Activated CD4-positive, alpha-beta T cell treated with anti-CD3 and anti-CD28 coated beads, Interleukin-2, amount 10 ng/mL, durations not matched to agents 7 days and 5 days (primary cell): ENCODE measurements at places on chromosomes 5 and 9. TPM values are rescaled to one million over a fixed set of nuclear protein-coding genes. Genes with fewer than 3 reads are reported as not detected.

DNA sequence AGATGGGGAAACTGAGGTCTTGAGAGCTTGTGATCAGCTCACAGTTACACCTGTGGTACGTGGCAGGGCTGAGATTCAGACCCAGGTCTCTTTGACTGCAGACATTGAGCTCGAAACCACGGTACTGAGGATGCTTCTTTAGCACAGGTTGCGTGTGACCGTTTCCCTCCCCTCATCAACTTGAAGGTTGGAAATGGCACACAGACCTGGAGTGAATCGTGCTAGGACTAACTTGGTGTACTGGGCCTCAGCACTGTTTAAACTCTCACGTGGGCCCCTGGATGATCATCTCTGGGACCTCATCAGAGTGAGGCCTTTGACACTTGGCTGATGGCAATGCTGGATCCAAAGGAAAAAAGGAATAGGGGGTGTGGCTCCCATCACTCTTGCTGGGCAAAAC lies 106.0 kb downstream of the MVB12B start:
- H3K27ac ChIP-seq: no peak overlapping the region
- no peak overlapping the region for H3K4me3 ChIP-seq
- no peaks in the 10 kb centered on the region for H3K4me1 ChIP-seq

DNA sequence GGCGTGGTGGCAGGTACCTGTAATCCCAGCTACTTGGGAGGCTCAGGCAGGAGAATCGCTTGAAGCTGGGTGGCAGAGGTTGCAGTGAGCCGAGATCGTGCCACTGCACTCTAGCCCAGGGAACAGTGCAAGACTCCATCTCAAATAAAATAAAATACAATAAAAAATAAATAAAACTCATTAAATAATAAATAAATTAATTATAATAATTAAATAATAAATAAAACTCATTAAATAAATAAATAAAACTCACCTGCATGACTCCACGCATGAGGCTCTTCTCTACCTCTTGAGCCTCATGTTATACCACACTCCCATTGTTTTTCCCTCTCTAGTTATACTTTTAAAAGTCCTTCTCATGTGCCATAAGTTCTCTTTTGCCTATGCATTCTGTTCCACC lies 995.4 kb downstream of the MAT2B start:
- H3K27ac ChIP-seq: no peak overlapping the region
- no peaks in the 10 kb centered on the region for H3K4me1 ChIP-seq
- no peaks in the 10 kb centered on the region for H3K36me3 ChIP-seq

DNA sequence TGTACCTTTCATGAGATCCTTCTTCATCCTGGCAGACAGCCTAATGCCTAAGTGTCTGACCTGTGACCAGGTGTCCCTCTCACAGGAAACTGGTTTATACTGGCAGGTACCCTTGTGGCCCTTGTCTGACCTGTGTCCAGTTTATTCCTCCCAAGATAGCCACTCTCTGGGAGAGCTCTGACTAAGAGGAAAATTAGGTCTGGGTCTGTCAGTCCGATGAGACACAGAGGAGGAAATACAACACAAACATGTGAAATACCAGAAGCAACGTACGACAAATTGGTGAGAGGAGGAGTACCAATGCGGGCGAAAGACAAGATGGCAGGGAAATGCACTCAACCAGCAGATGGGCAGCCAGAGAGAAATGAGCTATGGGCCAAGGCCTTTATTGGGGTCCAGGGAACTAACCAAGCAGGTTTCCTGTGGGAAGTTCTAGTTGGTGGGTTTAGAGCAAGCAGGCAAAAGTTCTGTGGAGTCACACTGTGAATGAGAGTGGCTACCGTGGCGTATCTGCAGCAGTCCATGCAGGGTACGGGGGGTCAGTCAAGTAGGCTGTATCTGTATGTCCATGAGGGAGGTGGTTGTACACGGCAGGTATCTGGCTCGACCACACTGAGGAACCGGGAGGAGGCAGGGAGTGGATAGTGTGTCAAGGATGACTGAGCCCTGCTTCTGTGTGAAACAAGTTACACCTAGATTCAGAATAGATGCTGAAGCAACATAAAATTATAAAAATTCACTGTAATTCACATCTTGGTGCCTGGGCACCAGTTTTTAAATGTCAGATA lies 109.0 kb downstream of the MLLT3 start:
- peak overlapping the region; percentile 79 for H3K27ac ChIP-seq
- H3K4me1 ChIP-seq: peaks cover 81% of the 10 kb centered on the region
- no peaks in the 10 kb centered on the region for H3K27me3 ChIP-seq
- peaks cover 54% of the 10 kb centered on the region for H3K36me3 ChIP-seq

DNA sequence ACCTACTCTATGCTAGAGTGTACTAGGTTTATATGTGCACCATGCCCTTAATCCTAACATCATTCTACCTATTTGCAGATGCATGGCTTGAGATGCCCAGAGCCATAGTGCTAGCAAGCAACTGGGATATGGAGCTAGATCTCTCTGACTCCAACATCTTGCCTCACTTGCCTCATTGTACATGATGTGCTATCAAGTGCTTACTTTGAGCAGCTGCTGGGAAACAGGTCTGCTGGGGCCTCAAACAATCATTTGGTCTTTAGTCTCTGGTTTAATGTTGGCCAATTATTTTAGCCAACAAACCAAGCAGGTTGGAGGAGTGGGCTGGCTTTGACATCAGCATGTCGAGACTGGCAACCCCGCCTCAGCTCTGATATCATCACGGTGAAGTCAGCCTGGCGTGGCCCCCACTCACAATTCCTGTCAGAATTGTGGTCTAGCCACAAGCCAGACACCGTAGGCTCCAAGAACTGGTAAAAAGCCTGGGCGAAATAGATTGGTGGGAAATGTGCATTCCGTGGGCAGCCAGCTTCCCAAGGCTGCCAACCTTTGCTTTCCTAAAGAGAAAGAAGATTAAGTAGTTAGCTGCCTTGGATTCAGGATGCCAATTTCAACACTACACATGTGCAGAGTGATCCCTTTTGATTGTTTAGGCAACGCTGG lies 21.1 kb upstream of the GAS1 start:
- no peak for DNase-seq
- peaks cover 2% of the 10 kb centered on the region for H3K27me3 ChIP-seq
- H3K4me1 ChIP-seq: no peaks in the 10 kb centered on the region
- H3K27ac ChIP-seq: no peak overlapping the region
- H3K4me3 ChIP-seq: no peak overlapping the region
- no peaks in the 10 kb centered on the region for H3K36me3 ChIP-seq

- H3K4me3 ChIP-seq: no peak overlapping the region
- DNase-seq: no peak
- no peaks in the 10 kb centered on the region for H3K27me3 ChIP-seq
- no peak overlapping the region for H3K27ac ChIP-seq
- no peaks in the 10 kb centered on the region for H3K4me1 ChIP-seq
- H3K36me3 ChIP-seq: no peaks in the 10 kb centered on the region
These were observed 106.8 kb upstream of the SARDH start for GRCh38 chr9:133844881-133845410.

GRCh38 chr9:73022353-73022752 lies 69.5 kb upstream of the ALDH1A1 start:
- no peak overlapping the region for H3K27ac ChIP-seq
- H3K4me1 ChIP-seq: peaks cover 9% of the 10 kb centered on the region
- H3K27me3 ChIP-seq: peaks cover 7% of the 10 kb centered on the region
- no peak overlapping the region for H3K4me3 ChIP-seq

GRCh38 chr9:112080831-112081542 lies 94.1 kb downstream of the SUSD1 start:
- no peak for DNase-seq
- peaks cover 2% of the 10 kb centered on the region for H3K36me3 ChIP-seq
- H3K4me3 ChIP-seq: no peak overlapping the region

GRCh38 chr9:10045598-10045997 lies 567.2 kb downstream of the PTPRD start:
- no peak overlapping the region for H3K27ac ChIP-seq
- no peak overlapping the region for H3K4me3 ChIP-seq
- no peaks in the 10 kb centered on the region for H3K4me1 ChIP-seq
- no peaks in the 10 kb centered on the region for H3K36me3 ChIP-seq
- no peaks in the 10 kb centered on the region for H3K27me3 ChIP-seq

DNA sequence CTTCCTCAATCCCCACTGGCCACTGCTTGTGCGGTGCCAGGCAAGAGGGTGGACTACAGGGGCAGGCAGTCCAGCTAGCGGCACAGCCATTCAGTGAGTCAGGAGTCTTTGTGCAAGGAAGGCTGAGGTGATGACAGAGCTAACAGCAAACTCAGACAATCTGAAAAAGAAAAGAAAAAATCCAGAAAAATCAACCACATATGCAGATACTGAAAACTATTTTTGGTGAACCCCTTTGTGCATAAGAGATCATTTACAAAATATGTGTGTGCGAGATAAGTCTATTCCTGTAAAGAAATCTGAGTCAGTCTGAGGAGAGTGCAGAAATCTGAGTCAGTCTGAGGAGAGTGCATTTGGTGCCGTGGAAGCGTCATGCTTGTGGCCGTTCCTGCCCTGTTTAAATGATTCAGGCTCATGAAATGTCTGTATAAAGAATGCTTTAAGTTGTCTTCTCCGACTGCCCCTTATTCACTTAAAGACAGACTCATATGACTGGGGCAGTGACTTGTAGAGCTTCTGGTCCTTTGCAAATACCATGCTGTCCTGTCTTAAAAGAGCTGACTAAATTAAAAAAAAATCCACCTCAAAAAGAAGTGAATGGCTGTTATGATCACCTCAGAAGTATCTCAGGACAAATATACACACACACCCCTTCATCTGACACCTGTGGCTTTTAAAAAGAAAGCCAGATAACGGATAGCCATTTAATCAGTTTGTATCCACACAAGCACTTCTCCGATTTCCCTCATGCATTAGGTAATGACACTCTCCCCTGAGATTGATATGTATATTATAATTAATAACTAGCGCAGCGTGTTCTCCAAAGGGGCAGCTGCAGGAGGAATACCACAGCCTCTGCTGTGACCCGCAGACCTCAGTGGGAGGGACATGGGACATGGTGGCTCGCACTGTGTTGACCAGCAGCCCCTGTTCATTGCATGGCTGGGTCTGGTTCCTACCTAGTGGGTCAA lies 47.3 kb downstream of the TRIO start:
- H3K4me1 ChIP-seq: no peaks in the 10 kb centered on the region
- H3K4me3 ChIP-seq: no peak overlapping the region
- H3K27ac ChIP-seq: no peak overlapping the region
- H3K27me3 ChIP-seq: peaks cover 15% of the 10 kb centered on the region

GRCh38 chr5:1538276-1538675 lies 14.5 kb upstream of the LPCAT1 start:
- peaks cover 12% of the 10 kb centered on the region for H3K27me3 ChIP-seq
- no peak overlapping the region for H3K27ac ChIP-seq
- H3K4me1 ChIP-seq: peaks cover 25% of the 10 kb centered on the region
- DNase-seq: no peak

GRCh38 chr5:168328814-168329213 lies 37.4 kb downstream of the WWC1 start:
- H3K27me3 ChIP-seq: peaks cover 29% of the 10 kb centered on the region
- H3K36me3 ChIP-seq: no peaks in the 10 kb centered on the region
- no peaks in the 10 kb centered on the region for H3K4me1 ChIP-seq
- H3K4me3 ChIP-seq: no peak overlapping the region
- H3K27ac ChIP-seq: no peak overlapping the region

GRCh38 chr5:14146725-14147124 lies 3.6 kb downstream of the TRIO start:
- DNase-seq: no peak
- H3K36me3 ChIP-seq: no peaks in the 10 kb centered on the region
- peaks cover 51% of the 10 kb centered on the region for H3K27me3 ChIP-seq
- no peak overlapping the region for H3K4me3 ChIP-seq
- peaks cover 10% of the 10 kb centered on the region for H3K4me1 ChIP-seq
- H3K27ac ChIP-seq: no peak overlapping the region

DNA sequence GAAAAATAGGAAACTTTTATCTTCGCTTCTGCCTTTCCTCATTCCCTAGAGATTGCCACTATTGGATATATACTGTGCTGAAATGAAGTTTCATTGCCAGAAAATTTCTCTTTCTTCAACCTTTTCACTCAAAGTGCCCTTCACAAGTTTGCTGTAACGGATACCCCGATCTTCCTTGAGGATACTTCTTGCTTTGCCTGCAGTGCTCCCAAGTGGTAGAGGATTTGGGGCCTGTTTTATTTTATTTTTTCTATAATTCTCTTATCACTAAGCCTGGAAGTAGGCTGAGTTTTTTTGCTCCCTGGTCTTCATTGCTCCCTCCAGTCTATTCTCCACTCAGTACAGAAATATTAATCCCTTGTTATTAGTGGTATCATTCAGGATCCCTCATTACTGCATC lies 481.4 kb upstream of the CDH18 start:
- DNase-seq: no peak
- no peak overlapping the region for H3K4me3 ChIP-seq
- no peaks in the 10 kb centered on the region for H3K36me3 ChIP-seq
- no peak overlapping the region for H3K27ac ChIP-seq
- no peaks in the 10 kb centered on the region for H3K27me3 ChIP-seq

DNA sequence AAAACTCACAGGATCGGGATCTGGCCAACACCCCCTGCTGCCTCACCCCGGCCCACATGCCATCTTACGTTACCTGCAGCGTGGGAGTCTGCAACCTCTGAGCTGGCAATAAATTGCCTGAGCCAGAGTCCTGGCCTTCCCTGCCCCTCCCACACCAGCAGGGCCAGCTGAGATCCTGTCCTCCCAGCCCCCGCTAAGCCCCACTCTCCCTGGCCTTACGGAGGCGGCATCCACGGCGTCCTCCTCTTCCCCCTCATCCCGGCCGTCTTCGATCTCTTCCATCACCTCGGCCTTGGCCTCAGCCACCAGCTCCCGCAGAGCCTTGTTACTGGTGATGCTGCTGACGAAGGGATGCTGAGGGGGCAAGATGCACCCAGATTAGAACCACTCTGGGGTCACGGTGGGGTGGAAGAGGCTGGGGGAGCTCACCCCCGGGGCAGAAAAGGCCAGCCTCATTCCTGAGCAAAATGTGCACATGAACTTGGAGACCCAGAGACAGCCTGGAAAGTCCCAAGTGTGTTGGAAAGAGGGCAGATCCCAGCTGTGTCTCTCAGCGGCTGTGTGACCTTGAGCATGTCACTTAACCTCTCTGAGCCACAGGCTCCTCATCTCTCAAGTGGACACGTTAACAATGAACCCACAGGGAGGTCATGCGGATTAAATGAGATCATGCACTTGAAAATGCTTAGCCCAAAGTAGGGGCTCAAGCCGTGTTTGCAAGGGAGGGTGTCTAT lies 89.9 kb upstream of the FBXW11 start:
- H3K27me3 ChIP-seq: no peaks in the 10 kb centered on the region
- H3K36me3 ChIP-seq: peaks cover 65% of the 10 kb centered on the region
- peaks cover 11% of the 10 kb centered on the region for H3K4me1 ChIP-seq
- no peak overlapping the region for H3K4me3 ChIP-seq
- H3K27ac ChIP-seq: peak overlapping the region; percentile 60

- H3K27me3 ChIP-seq: no peaks in the 10 kb centered on the region
- H3K4me3 ChIP-seq: no peak overlapping the region
- H3K4me1 ChIP-seq: no peaks in the 10 kb centered on the region
- peaks cover 16% of the 10 kb centered on the region for H3K36me3 ChIP-seq
These were observed 36.2 kb downstream of the SLC36A1 start for GRCh38 chr5:151483647-151484046.

- peak; percentile 26 for DNase-seq
- H3K4me1 ChIP-seq: no peaks in the 10 kb centered on the region
- H3K4me3 ChIP-seq: no peak overlapping the region
These were observed 26.7 kb downstream of the NDUFS6 start for GRCh38 chr5:1827886-1828397.

SPOCK1 gene
- total RNA-seq: 0.15 TPM

PCAT7 gene
- total RNA-seq: not detected

PCDHGA6 gene
- not detected for total RNA-seq

CNTFR gene
- not detected for total RNA-seq

ATP6V1G1 gene
- total RNA-seq: 94.8 TPM

LCN6 gene
- not detected for total RNA-seq

ZFP2 gene
- total RNA-seq: 0.67 TPM

REEP2 gene
- total RNA-seq: 0.77 TPM

UHRF2 gene
- total RNA-seq: 69.8 TPM

C9orf50 gene
- not detected for total RNA-seq

HEXB gene
- 73.3 TPM for total RNA-seq
